ENCODE measurements at places on chromosomes 1 and 21.
A peak's percentile ranks its signal among the peaks of the same experiment; 100 is the strongest.

GRCh38 chr1:4745560-4745959 lies 91.2 kb downstream of the AJAP1 start:
- DNase-seq = no peak

DNA sequence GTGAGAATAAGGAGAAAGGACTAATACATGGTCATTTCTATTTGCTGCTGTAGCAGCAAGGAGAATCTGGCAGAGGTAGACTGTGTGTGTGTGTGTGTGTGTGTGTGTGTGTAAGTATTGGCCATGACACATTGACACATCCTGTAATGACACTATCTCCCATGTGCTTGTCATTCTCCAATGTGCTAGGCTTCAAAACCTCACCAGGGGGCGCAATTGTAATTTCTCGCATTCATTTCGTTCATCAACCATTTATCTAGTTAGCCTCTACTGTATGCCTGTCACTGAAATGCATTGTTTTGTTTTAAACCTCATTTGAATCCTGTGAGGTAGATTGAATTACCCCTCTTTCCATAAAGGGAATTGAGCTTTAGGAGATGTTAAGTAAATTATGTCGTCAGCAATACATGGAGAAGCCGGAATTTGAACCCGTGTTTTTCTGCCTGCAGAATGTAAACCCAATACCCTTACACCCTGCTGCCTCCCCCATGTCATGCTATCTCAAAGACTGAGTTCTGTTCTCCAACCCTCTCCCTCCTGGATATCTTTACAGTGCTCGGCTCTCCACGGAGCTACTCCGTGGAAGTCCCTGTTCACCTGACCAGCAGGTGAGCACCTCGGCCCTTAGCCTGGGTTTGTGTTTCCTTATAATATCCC lies 100.8 kb downstream of the UCK2 start:
- peak; percentile 64 for DNase-seq

DNA sequence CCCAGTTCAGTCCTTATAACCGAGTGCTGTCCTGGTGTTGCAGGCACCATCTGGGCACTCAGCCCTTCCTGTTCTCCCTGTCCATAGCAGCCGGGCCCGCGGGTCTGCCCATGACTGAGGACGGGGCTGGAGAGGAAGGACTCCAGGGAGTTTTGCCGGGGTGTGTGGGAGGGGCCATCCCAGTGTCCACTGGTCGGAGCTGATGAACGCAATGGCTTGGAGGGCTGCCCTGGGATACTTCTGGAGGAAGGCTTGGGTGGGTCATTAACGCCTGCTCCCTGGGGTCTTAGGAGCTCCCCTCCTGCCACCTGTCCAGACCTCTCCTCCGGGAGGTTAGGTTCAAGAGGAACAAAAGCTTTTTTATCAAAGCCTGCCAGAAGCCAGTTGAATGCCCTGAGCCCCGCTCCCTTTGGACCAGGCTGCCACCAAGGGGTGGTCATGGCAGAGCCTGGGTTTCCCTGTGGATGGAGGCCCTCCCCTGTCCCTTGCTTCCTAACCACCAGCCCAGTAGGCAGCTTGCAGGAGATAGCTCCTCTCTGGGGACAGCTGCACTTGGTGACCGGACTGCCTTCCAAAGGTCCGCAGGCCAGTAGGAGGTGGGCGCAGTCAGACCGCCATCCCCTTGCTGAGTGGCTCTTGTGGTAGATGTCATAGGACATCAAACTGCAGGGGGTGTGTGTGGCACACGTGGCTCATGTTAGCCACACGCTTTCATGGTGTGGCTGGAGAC lies 61.3 kb downstream of the TRIM11 start:
- no peak for DNase-seq

GRCh38 chr1:230979389-230979716 lies 459 bp downstream of the ARV1 start:
- DNase-seq = no peak

DNA sequence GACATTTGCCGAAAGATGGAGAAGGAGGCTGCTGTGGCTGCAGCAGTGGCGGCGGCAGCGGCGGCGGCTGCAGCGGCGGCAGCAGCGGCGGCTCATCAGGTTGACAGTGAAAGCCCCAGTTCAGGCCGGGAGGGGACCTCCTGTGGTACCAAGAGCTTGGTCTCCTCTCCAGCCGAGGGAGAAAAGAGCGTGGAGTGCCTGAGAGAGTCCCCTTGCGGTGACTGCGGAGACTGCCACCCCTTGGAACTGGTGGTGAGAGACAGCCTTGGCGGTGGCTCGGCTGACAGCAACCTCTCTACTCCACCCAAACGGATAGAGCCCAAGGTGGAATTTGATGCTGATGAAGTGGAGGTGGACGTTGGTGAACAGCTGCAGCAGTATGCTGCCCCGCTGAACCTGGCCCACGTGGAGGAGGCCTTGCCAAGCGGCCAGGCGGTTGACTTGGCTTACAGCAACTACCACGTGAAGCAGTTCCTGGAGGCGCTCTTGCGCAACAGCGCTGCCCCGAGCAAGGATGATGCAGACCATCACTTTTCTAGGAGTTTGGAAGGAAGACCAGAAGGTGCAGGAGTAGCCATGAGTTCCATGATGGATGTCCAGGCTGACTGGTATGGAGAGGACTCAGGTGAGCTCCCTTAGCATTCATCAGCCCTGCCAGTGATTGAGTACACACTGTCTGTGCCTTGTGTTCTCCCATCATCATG lies 6.3 kb downstream of the ZBTB8B start:
- no peak for DNase-seq

GRCh38 chr1:182303778-182304177 lies 87.8 kb downstream of the GLUL start:
- peak; percentile 56 for DNase-seq

GRCh38 chr1:226664413-226665101 lies 74.5 kb downstream of the ITPKB start:
- no peak for DNase-seq

- no peak for DNase-seq
These were observed 582.4 kb downstream of the PLA2G4A start for GRCh38 chr1:187411118-187411517.

- DNase-seq = peak; percentile 91
These were observed 111.2 kb upstream of the NBPF11 start for GRCh38 chr1:148263128-148263905.

GRCh38 chr1:109926662-109927300 lies 16.1 kb downstream of the CSF1 start:
- no peak for DNase-seq

DNA sequence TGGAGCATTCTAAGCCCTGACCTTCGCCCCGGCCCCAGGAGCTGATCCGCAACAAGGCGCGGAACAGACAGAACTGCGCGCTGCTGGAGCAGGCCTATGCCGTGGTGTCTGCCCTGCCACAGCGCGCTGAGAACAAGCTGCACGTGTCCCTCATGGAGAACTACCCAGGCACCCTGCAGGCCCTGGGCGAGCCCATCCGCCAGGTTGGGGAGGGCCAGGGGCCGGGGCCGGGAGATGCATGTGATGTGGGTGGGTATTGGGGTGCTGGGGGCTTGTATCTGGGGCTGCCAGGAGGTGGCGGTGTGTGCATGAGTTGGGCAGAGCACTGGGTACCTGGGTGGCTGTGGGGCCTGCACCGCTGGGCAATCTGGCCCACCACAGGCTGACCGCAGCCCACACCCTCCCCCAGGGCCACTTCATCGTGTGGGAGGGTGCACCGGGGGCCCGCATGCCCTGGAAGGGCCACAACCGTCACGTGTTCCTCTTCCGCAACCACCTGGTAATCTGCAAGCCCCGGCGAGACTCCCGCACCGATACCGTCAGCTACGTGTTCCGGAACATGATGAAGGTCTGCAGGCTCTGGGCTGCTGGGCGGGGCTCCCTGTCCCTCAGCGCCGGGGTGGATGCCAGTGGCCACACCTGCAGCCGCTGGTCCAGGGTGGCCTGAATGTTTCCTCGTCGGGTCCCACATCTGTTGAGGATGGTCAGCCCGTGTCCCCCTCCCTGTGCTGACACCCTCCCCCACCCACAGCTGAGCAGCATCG lies 65.8 kb downstream of the TRIM11 start:
- DNase-seq = no peak

- no peak for DNase-seq
These were observed 91.3 kb upstream of the HNRNPU start for GRCh38 chr1:244955661-244956060.

Measured in NCI-H345 (cell line).